Suprapubic skin (tissue), 4 donors: ENCODE measurements at places on chromosomes 7 and 10. TPM values are rescaled to one million over a fixed set of nuclear protein-coding genes. Genes with fewer than 3 reads are reported as not detected.

Gene PAOX
- total RNA-seq: 18.7 TPM

Gene AEBP1
- total RNA-seq: 74.0 TPM

Gene PDE1C
- total RNA-seq: 1.8 TPM

DNA sequence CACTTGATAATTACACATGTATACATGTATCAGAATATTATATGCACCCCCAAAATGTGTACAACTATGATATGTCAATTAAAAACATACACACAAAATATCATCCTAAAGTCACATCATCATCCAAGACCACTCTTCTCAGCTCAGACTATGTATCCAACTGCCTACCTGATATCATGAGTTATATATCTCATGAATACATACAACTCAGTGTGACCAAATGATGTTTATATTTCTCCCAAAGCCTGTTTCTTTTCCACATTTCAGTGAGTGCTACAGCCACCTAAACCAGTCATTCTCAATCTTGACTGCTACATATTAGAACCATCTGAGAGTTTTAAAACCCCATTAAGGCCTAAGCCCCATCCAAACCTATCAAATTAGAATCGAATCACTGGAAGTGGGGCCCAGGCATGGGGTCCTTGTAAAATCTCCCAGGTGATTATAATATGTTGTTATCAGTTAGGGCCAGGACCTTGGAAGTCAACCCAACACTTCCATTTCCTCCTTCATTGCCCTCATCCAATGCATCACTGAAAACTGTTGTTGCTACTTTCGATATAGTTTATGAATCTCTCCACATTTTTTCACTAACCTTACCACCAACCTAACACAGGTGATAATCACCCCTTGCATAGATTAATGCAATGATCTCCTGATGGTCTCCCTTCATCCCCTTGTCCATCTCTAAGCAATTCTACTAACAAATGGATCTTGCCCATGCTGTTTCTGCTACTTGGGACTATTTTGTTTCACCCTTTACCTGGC, 53.8 kb upstream of the ITGB8 start:
- no peak overlapping the region for H3K4me3 ChIP-seq
- H3K27ac ChIP-seq: no peak overlapping the region
- no peaks in the 10 kb centered on the region for H3K36me3 ChIP-seq
- H3K4me1 ChIP-seq: no peaks in the 10 kb centered on the region

DNA sequence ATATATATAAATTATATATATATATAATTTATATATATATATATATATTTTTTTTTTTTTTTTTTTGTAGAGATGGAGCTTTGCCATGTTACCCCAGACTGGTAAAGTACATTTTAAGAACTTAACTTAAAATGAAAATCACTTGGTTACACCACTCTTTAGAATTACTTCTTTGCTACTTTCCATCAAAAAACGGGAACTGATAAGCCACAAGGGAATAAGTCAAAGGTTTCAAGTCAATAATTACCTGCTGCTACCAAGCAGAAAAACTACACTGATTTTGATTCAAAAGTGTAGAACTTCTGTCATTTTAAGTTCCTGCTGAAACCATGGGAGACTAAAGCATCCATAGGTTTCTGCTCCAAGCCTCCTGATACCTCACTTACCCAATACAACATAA, 12.2 kb downstream of the PPA1 start:
- H3K36me3 ChIP-seq: peaks cover 15% of the 10 kb centered on the region
- H3K4me1 ChIP-seq: peaks cover 16% of the 10 kb centered on the region
- H3K27me3 ChIP-seq: no peaks in the 10 kb centered on the region

Gene AKR1D1
- total RNA-seq: 0.39 TPM

Gene CD36
- 87.3 TPM for total RNA-seq

Gene TM9SF3
- total RNA-seq: 52.6 TPM

DNA sequence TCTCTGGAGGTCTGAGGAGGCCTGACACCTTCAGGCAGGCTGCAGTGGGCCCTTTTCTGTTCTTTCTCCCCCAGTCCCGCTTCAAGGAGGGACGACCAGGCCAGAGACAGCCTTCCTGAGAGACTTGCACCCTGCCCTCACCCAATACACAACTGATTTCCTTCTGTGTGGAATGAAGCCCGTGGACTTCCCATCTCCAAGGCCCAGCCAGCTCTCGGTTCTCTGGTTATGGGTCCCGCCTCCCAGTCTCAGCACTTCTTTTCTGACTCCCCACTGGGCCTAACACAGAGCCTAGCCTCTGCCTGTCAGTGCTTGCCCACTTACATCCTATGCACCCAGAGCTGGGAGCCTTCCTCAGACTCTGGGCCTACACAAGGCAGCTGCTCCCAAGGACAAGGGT, 24.1 kb upstream of the ADCYAP1R1 start:
- no peaks in the 10 kb centered on the region for H3K27me3 ChIP-seq
- no peaks in the 10 kb centered on the region for H3K36me3 ChIP-seq
- H3K27ac ChIP-seq: no peak overlapping the region
- H3K4me1 ChIP-seq: peaks cover 6% of the 10 kb centered on the region

GRCh38 chr10:98511876-98512275, 65.1 kb upstream of the HPS1 start:
- DNase-seq: no peak
- no peak overlapping the region for H3K4me3 ChIP-seq
- H3K4me1 ChIP-seq: no peaks in the 10 kb centered on the region
- no peaks in the 10 kb centered on the region for H3K27me3 ChIP-seq
- H3K36me3 ChIP-seq: no peaks in the 10 kb centered on the region
- H3K27ac ChIP-seq: no peak overlapping the region

DNA sequence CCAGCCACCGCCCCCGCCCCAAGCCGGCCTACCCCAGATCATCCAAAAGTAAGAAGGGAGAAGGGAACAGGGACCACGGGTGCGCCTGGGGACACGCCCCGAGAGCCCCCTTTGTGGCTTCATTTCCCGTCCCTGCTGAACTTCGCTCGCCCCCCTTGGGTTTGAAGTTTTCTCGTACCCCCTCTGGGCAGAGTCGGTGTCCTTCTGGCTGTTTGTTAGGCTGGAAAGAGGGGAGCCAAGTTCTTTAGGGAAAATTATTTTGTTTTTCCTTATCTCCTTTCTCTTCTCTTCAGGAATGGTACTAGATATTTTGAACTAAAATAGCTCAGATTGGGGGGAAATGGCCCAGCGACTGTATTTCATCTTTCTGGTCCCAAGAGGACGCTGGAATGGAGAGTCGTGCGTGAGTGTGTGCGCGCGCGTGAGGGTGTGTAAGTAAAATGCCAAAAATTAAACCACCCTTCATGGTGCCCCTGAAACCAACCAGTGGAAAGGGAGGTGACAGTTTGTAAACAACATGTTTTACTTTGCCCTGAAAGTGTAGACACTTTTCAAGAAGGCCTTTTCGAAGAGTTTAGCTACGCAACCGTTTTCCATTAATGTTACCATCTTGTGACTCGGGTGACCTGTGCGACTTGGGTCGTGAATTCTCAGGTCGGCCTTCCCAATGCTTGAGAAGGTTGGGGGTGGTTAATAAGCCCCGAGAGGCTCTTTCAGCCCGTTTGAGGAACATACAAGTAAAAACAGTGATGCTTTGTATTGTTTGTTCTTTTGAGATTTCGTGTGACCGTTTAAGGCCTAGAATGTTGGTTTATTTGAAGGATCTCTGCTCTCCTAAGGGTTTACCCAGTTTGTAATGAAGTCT, 694 bp downstream of the RBM20 start:
- peaks cover 77% of the 10 kb centered on the region for H3K27me3 ChIP-seq
- no peak overlapping the region for H3K27ac ChIP-seq
- peaks cover 19% of the 10 kb centered on the region for H3K4me1 ChIP-seq
- peak overlapping the region; percentile 70 for H3K4me3 ChIP-seq

- H3K36me3 ChIP-seq: no peaks in the 10 kb centered on the region
- H3K4me1 ChIP-seq: peaks cover 24% of the 10 kb centered on the region
- DNase-seq: no peak
- no peak overlapping the region for H3K27ac ChIP-seq
Measured at GRCh38 chr10:79490400-79491142, 21.8 kb upstream of the EIF5AL1 start.

Gene DRGX
- not detected for total RNA-seq

- H3K27ac ChIP-seq: no peak overlapping the region
- peaks cover 8% of the 10 kb centered on the region for H3K36me3 ChIP-seq
- H3K27me3 ChIP-seq: no peaks in the 10 kb centered on the region
- no peaks in the 10 kb centered on the region for H3K4me1 ChIP-seq
Measured at GRCh38 chr7:29920491-29920890, 69.1 kb downstream of the SCRN1 start.

Gene PTPRZ1
- 47.4 TPM for total RNA-seq

- H3K27me3 ChIP-seq: no peaks in the 10 kb centered on the region
- no peak for DNase-seq
- H3K4me3 ChIP-seq: no peak overlapping the region
- H3K4me1 ChIP-seq: no peaks in the 10 kb centered on the region
- H3K36me3 ChIP-seq: no peaks in the 10 kb centered on the region
Measured at GRCh38 chr7:33719059-33719581, 186.2 kb upstream of the BMPER start.

DNA sequence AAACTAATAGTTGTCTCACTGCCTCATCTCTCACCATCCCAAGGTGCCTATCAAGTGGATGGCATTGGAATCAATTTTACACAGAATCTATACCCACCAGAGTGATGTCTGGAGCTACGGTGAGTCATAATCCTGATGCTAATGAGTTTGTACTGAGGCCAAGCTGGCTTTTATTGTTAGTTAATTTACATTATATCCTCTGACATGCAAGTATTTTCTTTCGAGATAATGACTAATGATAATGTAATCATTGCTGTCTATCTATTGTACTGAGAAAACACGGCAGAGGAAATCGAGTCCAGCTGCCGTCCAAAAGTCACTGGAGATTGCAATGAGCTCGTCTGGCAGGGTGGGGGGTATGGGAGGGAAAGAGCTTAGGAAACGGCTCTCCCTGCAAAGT, 172.4 kb upstream of the LANCL2 start:
- H3K27me3 ChIP-seq: no peaks in the 10 kb centered on the region
- H3K4me3 ChIP-seq: no peak overlapping the region
- DNase-seq: no peak
- peaks cover 56% of the 10 kb centered on the region for H3K36me3 ChIP-seq
- H3K27ac ChIP-seq: no peak overlapping the region

Gene BLVRA
- 29.9 TPM for total RNA-seq

- H3K27me3 ChIP-seq: no peaks in the 10 kb centered on the region
- no peak for DNase-seq
- no peak overlapping the region for H3K4me3 ChIP-seq
- no peaks in the 10 kb centered on the region for H3K4me1 ChIP-seq
Measured at GRCh38 chr10:52940921-52941320, 168.3 kb upstream of the MBL2 start.
